ENCODE measurements at places on chromosomes 12 and 14.
A peak's percentile ranks its signal among the peaks of the same experiment; 100 is the strongest.

- DNase-seq, result no peak
These were observed 6.6 kb upstream of the CRY1 start for GRCh38 chr12:107099917-107100316.

GRCh38 chr12:116210131-116210530 lies 67.4 kb downstream of the MED13L start:
- DNase-seq, result no peak

GRCh38 chr12:53498235-53498630 lies 1.0 kb downstream of the MAP3K12 start:
- DNase-seq, result no peak

DNA sequence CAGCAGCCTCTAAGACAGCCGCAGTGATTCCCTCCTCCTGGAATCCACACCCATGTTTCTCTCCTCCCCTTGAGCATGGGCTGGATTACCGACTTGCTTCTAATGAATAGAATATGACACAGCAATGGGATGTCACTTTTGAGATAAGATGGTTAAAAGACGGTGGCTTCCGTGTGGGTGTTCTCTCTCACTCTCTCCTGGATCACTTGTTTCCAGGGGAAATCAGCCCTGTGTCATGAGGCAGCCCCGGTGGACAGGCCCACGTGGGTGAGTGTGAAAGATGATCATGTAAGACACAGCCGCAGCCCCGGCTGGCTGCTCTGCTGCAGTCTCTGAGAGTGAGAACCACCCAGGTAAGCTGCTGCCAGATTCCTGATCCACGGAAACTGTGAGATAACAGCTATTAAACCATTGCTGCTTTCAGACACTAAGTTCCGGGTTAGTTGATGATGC lies 10.7 kb downstream of the MOAP1 start:
- DNase-seq, result peak; percentile 14

DNA sequence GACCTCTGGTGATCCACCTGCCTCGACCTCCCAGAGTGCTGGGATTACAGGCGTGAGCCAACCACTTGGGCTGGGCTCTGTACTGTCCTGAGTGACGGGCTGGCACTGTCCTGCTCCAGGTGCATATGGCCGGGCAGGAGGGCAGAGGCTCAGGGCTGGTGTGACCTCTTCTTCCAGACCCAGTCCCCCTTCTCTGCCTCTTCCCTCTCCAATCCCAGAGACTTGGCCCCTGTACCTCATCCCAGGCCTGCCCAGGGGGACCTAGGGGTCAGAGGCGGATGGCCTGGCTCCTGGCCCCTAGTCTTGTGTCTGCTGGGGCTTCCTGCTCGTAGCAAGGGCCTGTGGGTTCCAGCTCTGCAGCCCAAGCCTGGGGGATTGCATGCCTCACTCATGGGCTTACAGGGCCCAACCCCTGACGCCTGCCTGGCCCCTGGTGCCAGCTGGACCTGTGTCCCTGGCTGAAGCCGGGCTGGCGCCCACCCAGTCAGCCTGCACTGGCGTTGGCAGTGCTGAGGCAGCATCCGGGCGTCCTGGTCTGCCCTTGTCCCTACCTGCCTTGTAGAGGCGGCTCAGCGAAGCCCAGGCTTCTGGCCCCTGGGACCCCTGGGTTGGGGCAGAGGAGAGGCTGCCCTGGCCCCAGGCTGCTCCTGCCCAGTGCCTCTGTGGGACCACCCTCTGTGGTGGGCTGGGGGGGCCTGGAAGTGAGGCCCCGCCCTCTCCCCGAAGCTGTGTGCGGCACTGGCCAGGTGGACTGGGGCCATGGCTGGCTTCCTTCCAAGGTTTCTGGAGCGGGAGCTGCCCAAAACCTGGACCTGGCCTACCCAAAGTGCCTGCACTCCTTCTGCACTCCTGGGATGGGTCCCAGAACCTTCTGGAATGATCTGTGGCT lies 4.3 kb downstream of the TEDC1 start:
- no peak for DNase-seq

DNA sequence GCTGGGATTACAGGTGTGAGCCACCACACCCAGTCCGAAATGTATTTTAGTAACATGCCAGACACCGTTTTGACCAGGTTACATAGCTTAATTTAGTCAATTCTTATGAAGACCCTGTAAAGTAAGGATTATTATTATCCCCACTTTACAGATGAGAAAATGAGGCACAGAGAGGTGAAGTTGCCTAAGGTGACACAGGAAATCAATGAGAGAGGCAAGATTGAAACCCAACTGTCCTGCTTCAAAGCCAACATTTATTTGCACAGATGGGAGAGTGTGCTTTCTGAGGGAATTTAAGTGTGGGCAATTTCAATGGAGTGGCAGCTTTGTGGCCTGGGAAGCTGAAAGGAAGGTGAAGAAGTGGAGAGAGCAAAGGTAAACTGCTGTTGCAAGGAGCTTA lies 19.1 kb upstream of the EPS8 start:
- no peak for DNase-seq

GRCh38 chr12:19971361-19972280 lies 396.7 kb upstream of the PDE3A start:
- DNase-seq, result no peak

- DNase-seq, result no peak
These were observed 14.8 kb upstream of the SLC4A8 start for GRCh38 chr12:51409846-51410245.

DNA sequence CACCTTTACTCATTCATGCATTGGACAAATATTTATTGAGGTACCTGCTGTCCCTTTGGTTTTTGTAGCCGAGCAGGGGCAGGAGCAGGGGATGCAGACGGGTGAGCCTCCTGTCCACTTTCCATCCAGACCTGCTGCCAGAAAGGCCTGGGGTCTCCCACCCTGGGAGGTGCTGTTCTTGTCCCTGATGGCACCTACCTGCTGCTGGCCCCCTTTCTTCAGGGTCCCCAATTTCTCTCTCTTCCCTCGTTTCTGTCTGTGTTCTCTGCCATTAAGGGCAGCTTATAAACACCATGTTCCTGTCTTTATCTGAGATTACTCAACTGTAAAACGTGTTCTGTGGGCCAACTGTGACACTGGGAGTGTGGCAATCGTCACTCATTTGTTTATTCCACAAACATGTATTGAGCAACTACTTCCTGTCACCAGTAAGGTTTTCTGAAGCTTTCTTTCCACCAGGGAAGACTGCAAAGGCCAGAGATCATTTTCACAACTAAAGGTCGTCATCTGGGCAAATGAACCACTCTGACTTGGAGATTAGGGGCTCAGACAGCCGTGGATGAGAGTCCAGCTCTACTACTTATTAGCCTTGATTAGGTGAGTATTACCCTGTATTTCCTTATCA lies at the start of gene HAL:
TSS of gene HAL (minus strand) at position 311 of the 625 bp plus-strand sequence. CDS start 434 bp downstream, outside the sequence.
- DNase-seq, result no peak

- DNase-seq, result no peak
These were observed 29.7 kb downstream of the XRCC3 start for GRCh38 chr14:103685276-103686211.

DNA sequence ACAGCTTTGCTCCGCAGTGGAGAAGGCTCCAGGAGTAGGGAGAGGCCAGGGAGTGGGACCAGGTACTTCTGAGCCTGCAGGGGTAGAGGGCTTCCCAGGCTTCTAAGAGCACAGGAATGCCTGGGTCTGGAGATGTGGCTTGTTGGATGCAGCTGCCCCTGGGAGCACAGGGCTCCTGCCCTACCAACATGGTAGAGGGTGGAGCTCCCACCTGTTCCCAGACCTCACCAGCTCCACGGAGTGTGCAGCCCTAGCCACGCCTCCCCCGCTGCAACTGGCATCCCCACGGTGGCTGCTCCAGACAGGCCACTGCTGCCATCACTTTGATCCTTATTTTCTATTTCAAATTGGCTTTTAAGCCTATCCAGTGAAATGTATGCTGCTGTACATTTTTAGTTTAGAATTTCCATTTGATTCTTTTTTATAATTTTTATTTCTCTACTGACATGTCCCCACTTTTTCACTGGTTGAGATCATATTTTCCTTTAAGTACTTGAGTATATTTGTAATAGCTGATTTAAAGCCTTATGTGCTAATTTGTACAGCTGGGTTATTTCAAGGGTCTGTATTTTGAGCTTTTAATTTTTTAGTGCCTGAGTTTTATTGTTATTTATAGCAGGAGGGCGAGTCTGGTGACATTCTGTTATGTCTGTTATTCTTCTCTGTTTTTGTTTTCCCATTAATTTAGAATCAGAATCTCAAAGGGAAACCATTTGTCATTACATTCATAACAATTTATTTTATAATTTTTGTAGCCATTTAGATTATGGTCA lies 78.0 kb downstream of the DERA start:
- no peak for DNase-seq

DNA sequence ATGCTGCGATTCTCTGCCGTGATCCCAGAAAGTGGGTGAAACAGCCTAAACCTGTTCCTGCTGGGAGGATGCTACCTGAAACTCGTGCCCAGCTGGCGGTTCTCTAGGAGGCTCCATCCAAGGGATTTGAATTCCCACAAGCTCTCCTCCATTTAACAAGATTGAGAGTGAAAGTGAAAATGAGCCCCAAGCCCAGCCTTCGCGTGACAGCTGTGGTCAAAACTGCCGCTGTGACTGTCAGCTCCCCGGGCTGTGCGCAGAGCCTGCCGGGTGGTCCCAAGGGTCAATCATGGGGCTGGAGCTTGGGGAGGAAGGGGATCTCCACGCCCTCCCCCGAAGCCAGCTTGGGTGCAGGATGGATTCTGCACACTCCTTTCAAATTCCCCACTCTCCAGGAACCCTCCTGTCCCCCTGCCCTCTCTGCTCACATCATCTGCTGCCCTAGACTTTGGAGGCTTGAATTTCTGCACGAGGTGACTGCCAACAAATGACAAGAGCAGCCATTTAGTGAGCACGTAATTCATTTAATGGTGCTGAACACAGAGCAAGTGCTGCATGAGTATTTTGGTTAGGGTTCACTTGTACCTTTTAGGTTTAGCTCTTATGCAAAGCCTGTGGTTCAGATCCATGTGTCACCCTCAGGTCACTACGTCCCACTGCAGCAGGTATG lies 5.3 kb downstream of the ASB2 start:
- peak; percentile 72 for DNase-seq

DNA sequence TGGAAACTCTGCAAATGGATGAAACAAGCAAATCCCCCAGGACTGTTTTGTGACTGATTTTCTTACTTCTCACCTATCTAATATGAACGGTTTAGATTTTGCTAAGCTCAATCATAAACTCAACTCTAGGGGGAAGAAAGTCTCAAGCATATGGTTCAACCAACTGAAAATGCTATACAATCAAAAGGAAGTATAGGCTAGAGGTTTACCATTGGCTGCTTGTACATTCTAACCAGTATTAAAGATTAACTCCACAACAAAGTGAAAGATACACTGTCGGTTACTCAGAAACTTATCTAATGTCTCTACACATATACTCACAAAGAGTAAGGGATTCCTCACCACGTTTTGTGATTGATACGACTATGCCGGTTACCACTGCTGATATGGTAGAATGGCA lies 281.8 kb upstream of the SOX5 start:
- no peak for DNase-seq

- DNase-seq, result peak; percentile 84
These were observed 13.7 kb downstream of the FOXJ2 start for GRCh38 chr12:8045952-8046944.

DNA sequence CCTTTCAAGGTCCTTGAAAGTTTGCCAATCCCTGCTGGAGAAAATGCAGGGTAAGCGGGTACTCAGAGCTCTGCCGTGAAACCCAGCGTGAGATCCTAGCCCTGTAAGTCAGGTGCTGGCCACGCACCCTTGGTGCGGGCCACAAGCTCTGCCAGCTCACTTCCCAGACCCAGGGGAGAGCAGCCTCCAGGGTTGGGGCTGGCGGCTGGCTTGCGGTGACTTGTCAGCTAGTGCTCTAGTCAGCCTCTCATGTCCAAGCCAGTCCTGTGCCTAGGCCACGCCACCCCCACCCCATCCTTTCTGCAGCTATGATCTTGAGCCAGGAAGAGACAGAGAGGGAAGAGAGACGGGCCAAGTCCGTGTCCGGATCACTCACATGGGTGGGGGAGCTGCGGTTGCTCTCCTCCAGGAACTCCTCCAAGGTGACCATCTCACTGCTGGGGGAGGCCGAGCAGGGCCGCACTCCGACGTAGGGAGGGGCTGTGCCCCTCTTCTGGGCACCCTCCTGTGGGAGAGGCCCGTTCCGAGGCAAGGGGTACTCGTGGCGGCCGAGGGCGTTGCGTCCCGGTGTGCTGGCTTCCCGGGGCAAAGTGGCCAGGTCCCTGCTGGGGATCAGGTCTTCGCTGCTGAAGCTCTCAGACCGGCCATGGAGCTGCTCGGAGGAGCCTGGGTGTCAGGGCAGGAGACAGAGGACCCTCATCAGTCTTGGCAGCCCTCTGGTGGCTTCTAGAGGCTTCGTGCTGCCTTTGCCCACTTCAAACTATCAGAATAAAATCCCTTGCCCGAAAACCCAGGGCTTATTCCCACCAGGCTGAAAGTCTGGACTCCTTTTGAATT lies 33.3 kb upstream of the GPR68 start:
- no peak for DNase-seq

DNA sequence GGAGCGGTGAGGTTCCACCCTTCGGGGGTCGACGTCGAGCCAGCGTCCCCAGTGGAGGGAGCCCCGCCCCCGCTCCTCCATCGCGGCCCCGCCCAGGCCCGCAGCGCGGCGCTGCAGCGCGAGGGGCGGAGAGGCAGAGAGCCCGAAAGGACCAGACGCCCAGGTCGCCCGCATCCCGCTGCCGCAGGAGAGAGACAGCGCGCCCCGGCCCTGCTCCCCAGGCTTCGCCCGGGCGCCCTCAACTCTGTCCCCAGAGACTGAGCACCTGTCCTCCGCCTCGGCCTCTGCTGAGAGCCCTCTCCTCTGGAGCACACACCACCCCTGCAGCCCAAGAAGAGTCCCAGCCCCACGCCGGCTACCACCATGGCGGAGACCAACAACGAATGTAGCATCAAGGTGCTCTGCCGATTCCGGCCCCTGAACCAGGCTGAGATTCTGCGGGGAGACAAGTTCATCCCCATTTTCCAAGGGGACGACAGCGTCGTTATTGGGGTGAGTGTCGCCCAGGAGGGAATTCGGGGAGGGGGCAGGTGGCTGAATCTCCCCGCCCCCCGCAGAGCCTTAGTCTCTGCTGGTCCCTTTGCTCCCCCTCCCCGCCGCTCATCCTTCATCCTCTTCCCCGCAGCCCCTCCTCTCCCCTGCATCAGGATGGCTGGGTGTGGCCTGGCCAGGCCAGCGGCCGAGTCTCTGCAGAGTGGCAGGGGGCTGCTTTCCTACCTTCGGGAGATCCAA lies at the start of gene KIF5A:
TSS of gene KIF5A (plus strand) at position 136 of the 732 bp plus-strand sequence. CDS start at position 364, 228 bp downstream.
- DNase-seq, result peak; percentile 65

GRCh38 chr12:54569995-54570528 lies 18.4 kb downstream of the PPP1R1A start:
- DNase-seq, result no peak

DNA sequence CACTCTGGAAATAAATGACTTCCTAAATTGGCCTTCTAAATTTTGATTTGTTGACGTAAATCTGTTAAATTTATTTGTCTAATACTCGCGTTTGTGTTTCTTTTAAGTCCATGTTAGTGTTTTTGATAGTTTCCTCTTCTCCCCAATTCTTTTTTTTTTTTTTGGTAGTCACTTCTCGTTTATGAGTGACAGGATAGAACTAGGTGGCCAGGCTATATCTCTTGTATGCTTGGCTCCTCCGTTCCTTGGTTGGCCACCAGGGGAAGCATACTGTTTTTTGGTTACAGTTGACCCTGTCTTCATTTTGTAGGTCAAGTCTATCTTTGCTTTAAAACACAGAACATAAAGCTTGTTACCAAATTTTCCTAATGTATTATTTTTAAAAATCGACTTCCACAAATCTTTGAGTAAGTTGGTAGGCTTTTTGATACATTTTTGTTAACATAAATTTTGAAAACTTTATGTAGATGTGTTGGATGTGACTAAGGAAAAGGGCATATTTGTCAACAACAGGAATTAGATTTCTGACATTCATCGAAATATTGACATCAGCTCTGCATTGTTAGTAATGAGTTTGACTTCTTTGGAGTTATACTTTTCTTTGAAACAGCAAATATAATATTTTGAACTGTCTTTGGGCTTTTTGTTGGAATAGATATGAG lies 2.2 kb downstream of the RCOR1 start:
- DNase-seq, result peak; percentile 68

Measured in activated naive CD4-positive, alpha-beta T cell treated with Interleukin-2 at 50 U/mL for 16 hours (primary cell).